ENCODE measurements at places on chromosomes 6 and 20.

GRCh38 chr6:149201068-149201655, 116.3 kb upstream of the TAB2 start:
- no peak for DNase-seq

GRCh38 chr6:31339210-31339609, 17.8 kb downstream of the HLA-B start:
- no peak for DNase-seq

DNA sequence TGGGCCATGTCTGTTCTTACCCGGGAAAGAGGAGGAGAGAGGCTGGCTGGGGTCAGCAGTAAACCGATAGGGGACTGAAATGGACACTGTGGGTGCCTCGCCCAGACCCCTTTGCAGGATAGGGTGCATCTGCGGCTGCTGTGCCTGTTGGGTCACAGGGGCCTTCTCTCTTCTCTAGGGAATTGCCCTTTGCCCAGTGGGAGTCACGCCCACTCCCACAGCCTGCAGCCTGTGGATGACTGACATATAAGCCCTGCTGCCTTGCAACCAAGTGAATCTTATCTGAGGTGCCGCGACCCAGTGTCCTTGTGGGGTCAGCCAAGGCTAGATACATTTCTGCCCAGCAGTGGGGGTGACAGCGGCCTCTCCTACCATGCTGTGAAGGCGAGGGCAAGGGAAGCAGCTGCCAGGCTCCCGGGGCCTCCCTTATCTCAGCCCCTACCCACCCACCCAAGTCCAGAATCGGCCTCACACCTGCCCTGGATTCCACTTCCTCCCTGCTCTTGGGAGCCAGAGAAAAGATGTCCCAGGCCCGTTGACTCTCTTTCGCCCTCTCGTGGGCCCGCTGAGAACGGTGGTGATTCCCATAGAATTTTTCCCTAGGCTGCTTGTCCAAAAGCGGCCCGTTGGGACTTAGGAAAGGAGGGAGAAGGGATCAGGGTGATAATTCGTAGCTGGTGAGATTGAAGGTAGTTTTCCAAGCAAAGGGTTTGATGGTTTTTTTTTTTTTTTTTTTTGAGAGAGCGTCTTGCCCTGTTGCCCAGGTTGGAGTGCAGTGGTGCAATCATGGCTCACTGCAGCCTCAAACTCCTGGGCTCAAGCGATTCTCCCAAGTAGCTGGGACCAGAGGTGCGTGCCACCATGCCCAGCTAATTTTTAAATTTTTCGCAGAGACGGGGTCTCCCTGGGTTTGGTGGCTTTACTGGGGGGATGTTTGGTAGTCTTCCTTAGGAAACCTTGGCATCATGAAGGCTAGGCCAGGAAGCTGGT, 76.4 kb upstream of the RNF24 start:
- no peak for DNase-seq

- no peak for DNase-seq
Measured at GRCh38 chr6:14165091-14165490, 47.5 kb downstream of the CD83 start.

DNA sequence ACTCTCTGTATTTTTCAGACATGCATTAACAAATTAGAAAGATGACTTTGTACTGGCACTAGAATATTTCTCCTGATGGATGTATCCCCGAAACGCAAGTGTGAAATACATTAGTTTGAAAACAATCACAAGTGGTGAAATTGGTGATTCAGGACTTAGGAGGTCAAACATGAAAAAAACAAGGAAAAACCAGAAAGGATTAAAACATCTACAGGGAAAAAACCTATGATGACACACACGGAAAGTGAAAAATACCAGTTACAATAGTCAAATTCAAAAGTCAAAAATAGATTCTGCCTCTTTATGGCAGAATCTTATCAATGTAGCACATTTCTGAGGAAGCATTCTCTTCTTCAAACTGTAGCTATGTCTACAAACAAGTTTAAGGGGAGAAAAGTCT, 129.0 kb upstream of the SGK1 start:
- DNase-seq, result no peak

DNA sequence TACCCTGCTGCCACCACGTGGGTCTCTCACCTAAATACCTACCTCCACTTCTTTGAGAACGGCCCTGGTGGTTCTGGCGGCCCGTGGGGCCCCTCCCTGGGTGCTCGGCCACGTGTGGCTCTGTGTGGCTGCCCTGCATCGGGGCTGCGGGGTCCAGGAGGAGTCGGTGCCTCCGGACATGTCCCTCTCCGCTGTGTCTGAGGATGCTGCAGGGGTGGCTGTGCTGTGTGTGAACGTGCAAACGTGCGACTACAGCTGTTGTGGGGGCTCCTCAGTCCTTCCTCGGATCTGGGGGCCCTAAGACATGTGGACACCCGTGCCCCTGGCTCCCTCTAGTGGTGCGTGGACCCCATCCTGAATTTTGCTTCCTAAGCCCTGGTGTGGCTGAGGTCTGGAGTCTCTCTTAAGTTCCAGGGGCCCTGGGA, 691.8 kb downstream of the QKI start:
- no peak for DNase-seq

DNA sequence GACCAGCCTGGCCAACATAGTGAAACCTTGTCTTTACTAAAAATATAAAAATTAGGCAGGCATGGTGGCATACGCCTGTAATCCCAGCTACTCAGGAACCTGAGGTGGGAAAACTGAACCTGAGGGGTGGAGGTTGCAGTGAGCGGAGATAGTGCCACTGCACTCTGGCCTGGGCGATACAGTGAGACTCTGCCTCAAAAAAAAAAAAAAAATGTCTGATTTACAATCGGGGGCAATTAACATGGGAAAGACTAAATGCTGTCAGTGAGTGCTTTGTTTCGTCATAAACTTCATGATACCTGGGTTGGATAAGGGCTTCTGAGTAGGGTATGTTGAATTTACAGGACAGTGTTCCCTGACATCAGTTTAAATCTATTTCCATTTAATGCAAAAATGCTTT, 8.0 kb upstream of the SH3BGRL2 start:
- no peak for DNase-seq

GRCh38 chr6:41505122-41506049, 40.8 kb upstream of the FOXP4 start:
- DNase-seq, result no peak

All from stimulated activated CD8-positive, alpha-beta memory T cell treated with anti-CD3 and anti-CD28 coated beads, Interleukin-7, amount 100 ng/mL, for 1 hour (primary cell).